ENCODE measurements at places on chromosomes 2 and 18.
A peak's percentile ranks its signal among the peaks of the same experiment; 100 is the strongest.

GRCh38 chr18:49018554-49019445 is 68.0 kb upstream of the SMAD7 start:
- DNase-seq: no peak

- DNase-seq: no peak
Observed at GRCh38 chr2:51268191-51268590, 236.3 kb upstream of the NRXN1 start.

- peak; percentile 58 for DNase-seq
Observed at GRCh38 chr2:152611458-152612231, 105.6 kb downstream of the PRPF40A start.

DNA sequence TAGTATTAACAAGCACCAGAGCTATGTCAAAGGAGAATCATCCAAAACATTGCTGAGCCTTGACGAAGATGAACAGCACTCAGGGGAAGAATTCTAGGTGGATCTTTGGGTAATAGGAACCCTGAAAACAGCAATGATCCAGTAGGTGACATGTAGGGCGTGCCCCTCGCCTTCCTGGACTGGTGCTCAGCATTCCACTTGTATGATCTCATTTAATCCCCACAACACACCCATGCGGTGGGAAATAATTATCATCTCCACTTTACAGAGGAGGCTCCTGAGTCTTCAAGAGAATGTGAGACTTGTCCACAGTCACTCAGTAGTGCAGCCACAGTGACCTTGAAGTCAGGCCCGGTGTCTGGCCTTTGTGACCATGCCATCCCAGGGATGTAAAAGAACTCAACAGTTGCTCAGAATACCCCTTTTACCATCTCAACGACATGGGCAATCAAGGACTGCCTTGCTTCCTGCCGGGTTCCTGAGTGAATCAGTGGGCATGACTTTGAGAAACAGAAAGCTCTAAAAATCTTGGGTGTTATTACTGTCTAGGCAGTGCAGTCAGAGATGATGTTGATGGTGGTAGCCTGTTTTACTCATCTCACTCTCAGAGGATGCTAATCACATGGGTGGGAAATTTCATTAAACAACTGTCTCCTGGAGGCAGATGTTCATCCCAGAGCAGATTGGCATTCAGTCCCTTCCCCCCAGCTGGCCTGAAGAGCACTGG is 161.6 kb downstream of the BCL11A start:
- DNase-seq: no peak

GRCh38 chr2:61420991-61421544 is 49.8 kb downstream of the USP34 start:
- no peak for DNase-seq

DNA sequence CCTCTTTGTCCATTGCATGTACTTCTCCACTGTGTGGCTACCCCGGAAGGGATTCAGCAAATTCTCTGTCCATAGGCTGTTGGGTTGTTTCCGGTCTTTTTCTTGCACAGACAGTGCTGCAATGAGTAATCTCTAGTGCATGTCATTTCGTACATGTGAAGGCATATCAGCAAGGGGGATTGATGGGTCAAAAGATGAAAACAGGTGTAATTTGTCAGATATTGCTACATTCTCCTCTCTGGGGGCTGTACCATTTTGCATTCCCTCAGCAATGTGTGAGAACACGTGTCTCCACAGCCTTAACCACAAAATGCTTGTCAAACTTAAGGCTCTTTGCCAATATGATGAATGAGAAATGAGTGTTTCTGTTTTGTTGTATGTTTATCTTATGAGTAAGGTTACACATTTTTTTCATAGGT is 60.5 kb downstream of the KLHL29 start:
- peak; percentile 5 for DNase-seq

DNA sequence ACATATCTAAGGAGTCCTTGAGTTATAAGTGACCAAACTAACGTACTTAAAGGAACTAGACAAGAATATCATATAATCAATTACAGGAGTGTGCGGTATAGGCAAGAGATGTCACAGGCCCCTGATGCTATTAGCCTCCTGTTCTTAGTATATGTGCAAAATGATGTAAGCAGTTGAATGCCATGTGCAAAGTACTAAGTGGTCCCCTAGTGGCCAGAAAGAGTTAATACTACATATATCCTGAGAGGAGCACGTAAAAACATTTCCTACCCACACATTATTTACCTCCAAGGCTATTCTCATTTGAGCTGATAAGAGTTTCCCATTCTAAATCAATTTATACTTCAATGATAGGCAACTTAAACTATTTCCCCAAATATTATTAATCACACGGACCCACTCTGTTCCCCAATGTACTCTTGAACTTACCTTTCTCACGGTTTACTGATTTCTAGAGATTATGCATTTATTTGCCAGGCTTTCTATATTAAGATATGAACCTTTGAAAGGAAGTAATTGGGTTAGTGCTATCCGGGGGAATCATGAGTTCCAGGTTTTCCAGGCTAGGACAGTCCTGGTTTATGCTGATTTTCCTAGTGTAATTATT is 158.0 kb upstream of the KLHL14 start:
- DNase-seq: peak; percentile 29

Data from activated CD4-positive, alpha-beta T cell treated with anti-CD3 and anti-CD28 coated beads, Interleukin-2, amount 50 U/mL, for 16 hours (primary cell).